HS-27A (cell line): ENCODE measurements at places on chromosomes 7 and 10.

DNA sequence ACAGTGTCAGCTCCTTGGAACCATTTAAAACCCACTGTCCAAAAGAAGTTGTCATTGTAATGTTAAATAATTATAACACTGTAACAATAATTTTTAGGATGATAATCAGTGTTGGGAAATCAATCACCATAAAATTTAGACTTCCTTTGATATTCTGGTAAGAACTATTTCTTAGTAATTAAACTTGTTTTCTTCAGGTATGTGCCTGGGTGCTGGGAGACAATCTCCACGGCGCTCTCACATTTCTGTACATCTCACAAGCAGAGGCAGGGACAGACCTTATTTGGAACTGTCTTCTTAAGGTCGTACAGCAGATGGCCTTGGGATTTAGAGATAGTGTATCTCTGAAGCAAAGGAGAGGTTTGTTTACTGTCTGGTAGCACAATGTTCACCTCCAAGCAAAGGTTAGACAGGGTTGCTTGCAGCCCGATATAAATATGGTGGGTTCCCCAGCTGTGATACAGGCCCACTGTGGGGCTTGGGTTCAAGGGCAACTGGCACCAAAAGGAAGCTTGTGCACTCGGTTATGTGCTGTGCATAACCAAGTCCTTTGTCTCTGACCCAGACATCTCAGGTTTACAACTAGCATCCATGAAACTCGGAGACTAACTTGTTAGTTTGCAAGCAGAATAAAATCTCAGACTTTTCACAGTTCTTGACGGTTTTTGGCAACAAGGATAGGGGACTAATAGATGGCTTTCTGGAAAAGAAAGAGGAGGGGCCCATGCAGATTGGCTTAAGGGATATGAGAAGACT, 125.5 kb downstream of the RNF32 start:
- no peak for DNase-seq

DNA sequence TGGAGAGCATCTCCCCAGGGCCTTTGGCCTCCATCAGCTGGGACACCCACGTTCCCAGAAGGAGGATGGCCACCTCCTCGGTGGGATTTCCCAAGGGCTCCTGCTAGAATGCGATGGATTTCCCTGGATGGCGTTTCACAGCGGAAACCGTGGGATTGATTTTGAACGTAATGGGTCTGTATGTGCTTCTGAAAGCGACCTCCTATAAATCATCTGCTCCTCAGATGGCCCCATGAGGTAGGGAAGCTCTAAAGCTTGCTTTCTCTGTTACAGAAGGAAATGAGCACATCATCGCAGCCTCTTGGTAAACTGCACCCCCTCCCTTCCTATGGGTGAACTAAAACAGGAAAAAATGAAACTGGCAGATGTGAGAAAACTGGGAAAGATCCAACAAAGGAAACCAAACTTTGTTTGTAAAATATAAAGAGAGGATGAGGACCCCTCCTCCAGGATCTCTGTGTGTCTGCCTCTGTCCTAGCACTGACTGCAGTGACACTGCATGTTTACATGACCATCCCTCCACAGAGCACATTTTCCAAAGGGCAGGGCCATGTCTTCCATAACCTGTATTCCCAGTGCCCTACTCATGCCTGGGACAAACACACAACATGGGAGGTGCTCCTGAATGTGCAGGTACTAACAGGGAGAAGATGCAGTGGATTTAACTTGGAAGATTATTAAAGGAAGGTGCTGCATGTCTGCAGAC, 57.6 kb downstream of the LYZL1 start:
- no peak for DNase-seq

DNA sequence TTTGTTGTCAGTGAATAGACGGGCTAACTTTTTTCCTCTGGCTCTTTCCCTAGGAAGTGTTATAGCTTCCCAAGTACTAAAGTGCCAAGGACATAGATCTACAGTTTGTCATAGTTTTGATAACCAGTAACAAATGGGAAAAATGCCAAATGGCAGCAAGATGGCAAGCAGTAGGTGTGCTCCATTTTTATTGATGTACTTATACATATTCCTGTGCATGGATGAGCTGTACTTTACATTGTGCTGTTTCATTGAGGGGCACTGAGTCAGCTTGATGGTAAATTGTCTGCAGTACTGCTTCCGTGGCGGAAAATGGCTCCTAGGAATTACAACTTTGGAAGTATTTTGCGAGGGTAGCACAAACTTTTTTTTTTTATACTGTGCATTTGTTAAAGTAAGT, 7.1 kb downstream of the ADAM22 start:
- no peak for DNase-seq

- DNase-seq: no peak
Observed at GRCh38 chr7:43192806-43193460, 80.5 kb downstream of the HECW1 start.

DNA sequence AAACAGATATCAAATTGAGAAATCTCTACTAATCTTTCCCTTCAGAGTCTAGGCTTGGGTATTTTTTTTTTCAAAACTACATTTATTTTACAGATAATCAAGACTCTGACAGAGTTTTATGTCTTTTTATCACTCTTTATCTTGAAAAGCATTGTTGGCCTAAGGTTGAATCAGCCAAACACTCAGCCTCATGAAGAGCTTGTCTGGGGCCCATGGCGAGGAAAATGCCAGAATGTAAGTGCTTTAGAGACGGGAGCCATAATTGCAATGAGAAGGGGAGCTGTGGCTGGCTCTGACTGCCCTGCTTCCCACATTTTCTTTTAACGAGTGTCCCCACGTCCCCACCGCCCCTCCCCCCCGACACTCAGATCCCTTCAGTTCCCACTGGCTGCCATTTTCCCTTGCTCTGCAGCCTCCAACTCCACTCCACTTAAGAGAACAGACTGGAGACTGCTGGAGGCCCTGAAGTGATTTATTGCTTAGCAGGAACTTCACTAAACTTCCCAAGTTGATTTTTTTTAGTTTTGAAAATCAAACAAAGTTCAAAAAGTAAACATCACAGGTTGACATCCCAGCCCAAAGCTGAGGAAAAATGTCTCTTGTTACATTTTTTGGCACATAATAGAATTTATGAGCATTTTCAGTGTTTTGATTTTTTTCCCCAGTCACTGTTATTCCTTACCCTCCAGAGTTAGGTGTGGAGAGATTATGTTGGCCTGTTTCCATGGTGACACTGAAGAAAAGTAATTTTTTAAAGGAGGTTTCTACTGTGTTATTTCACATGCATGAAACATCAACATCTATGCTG, 637.5 kb upstream of the GALNT17 start:
- no peak for DNase-seq

GRCh38 chr10:86104156-86104555, 262.4 kb downstream of the GRID1 start:
- DNase-seq: no peak

GRCh38 chr10:95414844-95415485, 124.2 kb upstream of the PDLIM1 start:
- no peak for DNase-seq

DNA sequence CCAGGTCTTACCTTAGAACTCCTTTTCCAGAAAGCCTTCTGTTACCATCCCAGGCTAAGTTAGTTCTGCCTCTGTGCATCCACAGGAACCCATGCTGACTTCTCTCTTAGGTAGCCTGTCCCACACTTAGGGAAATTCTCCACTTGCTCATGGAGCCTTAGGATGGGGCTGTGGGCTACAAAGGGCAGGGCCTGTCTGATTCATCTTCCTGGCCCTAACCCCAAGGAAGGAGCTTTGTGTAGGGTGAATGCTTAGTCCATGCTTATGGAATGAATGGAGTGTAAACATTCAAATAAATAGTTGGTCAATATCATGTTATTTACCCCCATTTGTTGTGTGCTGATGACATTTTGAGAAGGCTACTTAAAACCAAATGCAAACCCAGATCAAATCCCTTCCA, 54.7 kb downstream of the EMX2 start:
- DNase-seq: no peak

- no peak for DNase-seq
Observed at GRCh38 chr7:148334441-148334956, 256.1 kb upstream of the C7orf33 start.

- DNase-seq: no peak
Observed at GRCh38 chr10:128304271-128304670, 178.0 kb upstream of the MKI67 start.

- no peak for DNase-seq
Observed at GRCh38 chr7:47389171-47389922, 192.6 kb downstream of the TNS3 start.

DNA sequence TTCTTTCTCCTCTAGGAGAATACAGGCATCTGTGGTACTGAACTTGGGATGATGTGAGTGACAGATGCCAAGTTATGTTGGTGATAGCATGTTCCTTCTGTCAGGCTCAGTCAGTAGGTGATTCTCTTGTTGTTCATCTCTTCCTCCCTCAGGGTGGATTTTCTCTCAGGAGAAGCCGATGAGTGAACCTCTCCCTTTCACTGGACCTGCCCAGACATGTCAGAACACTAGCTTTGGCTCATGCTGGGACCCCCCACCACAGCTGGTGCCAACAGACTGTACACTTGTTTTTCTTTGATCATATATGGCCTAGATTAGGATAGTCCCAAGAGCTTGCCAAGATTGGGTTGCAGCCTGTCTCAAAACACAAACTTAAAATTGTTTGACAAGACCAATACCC, 129.4 kb downstream of the BMPER start:
- DNase-seq: no peak

- no peak for DNase-seq
Observed at GRCh38 chr10:50929670-50930069, 44.2 kb upstream of the A1CF start.

DNA sequence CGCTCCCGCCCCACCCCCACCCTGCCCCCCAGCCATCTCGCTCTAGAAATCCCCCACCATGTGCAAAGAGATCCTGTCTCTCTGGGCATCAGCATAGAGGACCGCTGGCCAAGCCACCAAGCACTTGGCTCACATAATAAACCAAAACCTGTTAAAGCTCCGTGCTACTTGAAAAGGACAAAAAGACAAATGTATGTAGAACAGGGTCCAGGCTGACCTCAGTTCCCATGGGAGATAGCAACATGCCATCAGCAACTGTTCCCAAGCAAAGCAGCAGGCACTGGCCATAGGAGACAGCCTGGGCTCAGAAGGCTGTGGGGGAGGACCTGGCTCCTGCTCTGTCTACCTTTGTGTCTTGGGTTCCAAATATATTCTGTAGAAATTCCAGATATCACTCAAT, 38.4 kb upstream of the GDF10 start:
- no peak for DNase-seq

GRCh38 chr10:70967591-70968587, 79.5 kb upstream of the PCBD1 start:
- DNase-seq: no peak

GRCh38 chr10:45023426-45023825, 22.7 kb downstream of the ZNF22 start:
- no peak for DNase-seq

DNA sequence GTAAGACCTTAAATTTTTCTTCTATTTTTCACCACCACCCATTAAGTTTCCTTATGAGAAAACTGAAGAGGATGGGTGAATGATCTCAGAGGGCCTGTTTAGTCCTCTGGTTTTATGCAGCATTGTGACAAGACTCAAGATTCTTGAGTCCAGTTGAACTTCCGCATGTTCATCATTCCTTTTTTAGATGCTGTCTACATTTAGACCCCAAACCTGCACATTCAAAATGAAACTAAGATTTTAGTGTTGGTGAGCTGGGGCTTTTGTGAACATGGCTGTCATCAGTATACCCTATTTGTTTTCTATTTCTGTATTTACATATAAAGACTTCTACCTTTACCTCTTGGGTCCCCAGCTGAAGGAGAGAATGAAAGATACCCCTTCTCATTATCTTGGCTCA, 31.1 kb downstream of the NET1 start:
- no peak for DNase-seq

DNA sequence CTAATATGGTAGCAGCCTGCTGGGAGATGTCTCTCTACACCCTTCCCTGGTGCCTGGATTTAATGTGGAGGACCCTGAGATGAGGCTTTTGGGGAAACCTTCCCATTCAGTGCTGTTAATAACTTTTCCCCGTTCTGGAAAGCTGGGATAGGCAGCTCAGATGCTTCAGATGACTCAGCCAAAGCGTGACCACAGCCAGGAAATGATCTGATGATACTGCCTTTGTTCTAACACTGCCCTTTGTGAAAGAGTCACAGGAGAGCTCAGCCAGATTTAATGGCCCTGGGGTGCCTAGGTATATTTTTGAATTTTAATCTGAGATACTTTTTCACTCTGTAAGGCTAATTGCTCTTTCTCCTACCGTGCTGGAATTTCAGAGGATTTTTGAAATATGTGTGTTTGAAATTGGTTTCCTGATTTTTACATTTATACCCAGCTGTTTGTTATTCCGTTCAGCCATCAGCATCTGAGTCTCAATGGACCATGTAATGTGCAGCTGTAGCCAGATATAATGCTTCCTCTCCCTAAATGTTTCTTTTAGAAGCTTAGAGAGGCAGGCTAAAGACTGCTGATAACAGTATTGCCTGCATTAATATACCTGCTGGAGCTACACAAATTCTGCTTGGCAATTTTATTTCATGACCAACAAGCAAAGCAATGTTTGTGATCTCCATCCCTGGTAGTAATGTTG, 17.8 kb downstream of the CELF2 start:
- peak; percentile 11 for DNase-seq

DNA sequence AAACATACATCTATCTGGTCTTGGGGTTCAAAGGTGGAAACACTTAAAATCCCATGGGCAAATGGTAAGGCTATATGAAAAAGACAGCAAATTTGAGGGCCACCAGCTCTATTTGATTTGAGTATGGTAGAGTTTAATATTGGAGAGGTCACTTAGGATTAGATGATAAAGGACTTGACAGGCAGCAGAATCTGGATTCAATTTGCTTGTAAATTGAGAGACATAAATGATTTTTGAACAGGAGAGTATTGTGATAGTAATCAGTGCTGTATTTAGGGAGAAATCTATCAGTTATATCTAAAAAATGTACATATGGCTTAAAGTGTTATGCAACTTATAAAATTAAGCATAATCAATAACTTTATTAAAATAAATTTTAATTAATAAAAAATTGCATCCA, 155.2 kb downstream of the SEMA3A start:
- DNase-seq: no peak

GRCh38 chr7:104548861-104549260, 220.5 kb downstream of the LHFPL3 start:
- DNase-seq: no peak

GRCh38 chr10:73979809-73980433, 18.0 kb upstream of the VCL start:
- DNase-seq: no peak

- DNase-seq: no peak
Observed at GRCh38 chr10:91433620-91434019, 23.5 kb downstream of the HECTD2 start.
